NCI-H446 treated with DMSO at 0.1 percent for 48 hours (cell line): ENCODE measurements at places on chromosomes 13 and 19.

DNA sequence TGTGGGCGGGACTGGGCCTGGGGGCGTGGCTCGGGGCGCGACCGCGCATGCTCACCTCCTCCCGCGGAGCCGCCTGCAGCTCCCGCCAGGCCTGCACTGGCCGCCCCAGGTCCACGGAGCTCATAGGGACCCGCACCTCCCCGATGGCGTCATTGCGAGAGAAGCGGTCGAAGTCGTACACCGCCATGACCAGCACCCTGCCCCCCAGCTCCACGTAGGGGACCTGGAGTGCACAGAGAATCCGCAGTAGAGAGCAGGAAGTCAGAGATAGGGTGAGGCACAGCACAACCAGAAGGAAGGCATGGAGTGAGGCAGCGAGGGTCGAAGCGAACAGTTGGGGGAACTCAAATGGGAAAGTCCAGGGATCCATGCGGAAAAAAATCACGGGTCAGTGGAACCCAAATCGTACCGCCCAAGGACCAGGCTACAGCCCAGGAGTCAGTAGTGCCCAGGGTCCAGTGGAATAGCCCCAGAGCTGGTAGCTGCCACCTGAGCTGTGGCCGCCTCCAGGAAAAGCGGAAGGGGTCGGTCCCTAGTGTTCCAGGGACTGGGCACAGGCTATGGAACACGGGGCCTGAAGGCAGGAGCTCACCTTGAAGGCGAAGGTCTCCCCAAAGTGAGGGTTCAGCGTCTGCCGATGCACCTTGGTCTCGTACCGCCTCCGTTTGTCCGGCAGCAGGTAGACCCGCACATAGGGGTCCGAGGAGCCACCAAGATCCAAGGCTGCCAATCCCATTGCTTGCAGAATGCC lies 4.8 kb downstream of the SYT5 start:
- DNase-seq, result no peak

DNA sequence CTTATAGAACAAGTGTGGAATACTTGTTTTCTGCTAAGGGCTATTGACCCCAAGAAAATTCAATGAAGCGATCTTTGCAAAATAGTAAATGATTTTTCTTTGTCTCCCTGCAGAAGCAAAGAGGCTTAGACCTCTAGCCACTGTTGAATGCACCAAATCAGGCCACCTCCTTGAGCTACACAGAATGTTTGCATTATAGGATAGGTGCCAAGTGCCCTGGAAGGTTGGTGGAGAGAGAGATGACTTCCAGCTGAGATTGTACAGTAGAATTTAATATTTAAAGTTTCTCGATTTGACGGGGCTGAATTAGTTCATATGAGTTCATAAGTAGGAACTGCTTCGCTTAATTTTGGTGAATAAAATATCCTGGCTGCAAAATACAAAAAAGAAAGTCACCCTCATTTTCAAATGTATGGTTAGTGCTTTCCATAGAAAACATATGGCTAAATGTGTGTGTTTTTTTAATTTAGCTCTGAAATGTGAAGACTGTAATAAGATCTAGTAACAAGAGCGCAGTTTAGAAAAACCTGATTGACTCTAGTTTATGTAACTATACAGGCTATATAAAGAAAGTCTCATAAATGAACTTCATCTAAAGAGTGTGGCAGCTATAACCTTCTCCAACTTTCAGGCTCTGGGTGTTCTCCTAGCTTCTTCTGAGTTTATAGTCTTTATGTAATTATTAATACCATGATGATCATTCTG lies 41.6 kb downstream of the LRCH1 start:
- DNase-seq, result no peak

GRCh38 chr13:29067306-29067945 lies 247.3 kb downstream of the MTUS2 start:
- DNase-seq, result no peak

DNA sequence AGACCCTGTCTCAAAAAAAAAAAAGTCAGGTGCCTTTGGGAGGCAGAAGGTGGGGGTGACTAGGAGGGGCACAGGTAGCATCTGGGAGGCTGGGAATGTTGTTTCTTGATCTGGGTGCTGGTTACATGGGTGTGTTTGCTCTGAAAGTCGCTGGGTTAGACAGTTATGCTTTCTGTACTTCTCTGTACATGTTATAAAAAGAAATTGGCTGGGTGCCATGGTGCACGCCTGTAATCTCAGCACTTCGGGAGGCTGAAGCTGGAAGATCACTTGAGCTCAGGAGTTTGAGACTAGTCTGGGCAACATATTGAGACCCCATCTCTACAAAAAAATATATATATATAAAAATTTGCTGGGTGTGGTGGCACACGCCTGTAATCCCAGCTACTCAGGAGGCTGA lies 15.1 kb downstream of the NOSIP start:
- DNase-seq, result no peak

- DNase-seq, result no peak
These were observed 24.9 kb upstream of the GAS6 start for GRCh38 chr13:113888701-113889330.

GRCh38 chr13:74009100-74009668 lies 125.0 kb downstream of the KLF12 start:
- no peak for DNase-seq

GRCh38 chr19:52935434-52935833 lies 12.2 kb upstream of the ZNF888 start:
- DNase-seq, result no peak

- no peak for DNase-seq
These were observed 12.4 kb upstream of the PROZ start for GRCh38 chr13:113145911-113146598.

GRCh38 chr13:99264051-99264450 lies 5.9 kb upstream of the GPR18 start:
- DNase-seq, result no peak

GRCh38 chr13:77698201-77699058 lies 943 bp downstream of the SLAIN1 start:
- DNase-seq, result no peak

GRCh38 chr19:3981736-3982681 lies 3.3 kb downstream of the EEF2 start:
- no peak for DNase-seq
